T-helper 9 cell (primary cell): ENCODE measurements at places on chromosomes 2 and 18.

- DNase-seq: no peak
These were observed 79.6 kb upstream of the MYCN start for GRCh38 chr2:15860760-15861159.

- DNase-seq: no peak
These were observed 17.2 kb upstream of the LYPD6B start for GRCh38 chr2:149021271-149021719.

DNA sequence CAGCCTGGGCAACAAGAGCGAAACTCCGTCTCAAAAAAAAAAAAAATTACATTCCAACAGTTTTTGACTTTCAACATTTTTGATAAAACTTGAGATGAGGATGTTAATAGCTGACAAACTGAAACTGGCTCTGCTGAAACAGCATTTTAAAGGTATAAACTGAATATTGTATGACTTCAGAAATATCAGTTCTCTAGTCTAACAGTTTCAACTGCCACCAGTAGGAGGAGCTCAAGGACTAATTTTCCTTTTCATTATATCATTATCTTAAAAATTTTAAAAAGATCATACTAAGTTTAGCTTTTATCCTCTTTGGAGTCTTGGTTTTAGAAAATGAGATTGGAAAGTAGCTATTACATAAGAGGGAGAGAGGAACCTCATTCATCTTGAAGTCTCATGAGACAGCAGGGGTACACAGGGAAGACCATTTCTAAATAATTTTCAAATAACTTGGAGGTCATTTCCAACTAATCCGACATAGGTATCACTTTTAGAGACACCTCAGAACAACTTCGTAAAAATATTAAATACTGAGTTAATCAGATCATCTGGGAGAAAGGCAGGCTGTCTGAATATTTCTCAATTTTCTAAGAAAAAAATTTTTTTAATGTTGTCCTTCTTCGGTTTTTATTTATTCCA lies 37.6 kb upstream of the MCM6 start:
- DNase-seq: peak; percentile 31

- no peak for DNase-seq
These were observed 73.4 kb downstream of the PLEKHM3 start for GRCh38 chr2:207951734-207952470.

DNA sequence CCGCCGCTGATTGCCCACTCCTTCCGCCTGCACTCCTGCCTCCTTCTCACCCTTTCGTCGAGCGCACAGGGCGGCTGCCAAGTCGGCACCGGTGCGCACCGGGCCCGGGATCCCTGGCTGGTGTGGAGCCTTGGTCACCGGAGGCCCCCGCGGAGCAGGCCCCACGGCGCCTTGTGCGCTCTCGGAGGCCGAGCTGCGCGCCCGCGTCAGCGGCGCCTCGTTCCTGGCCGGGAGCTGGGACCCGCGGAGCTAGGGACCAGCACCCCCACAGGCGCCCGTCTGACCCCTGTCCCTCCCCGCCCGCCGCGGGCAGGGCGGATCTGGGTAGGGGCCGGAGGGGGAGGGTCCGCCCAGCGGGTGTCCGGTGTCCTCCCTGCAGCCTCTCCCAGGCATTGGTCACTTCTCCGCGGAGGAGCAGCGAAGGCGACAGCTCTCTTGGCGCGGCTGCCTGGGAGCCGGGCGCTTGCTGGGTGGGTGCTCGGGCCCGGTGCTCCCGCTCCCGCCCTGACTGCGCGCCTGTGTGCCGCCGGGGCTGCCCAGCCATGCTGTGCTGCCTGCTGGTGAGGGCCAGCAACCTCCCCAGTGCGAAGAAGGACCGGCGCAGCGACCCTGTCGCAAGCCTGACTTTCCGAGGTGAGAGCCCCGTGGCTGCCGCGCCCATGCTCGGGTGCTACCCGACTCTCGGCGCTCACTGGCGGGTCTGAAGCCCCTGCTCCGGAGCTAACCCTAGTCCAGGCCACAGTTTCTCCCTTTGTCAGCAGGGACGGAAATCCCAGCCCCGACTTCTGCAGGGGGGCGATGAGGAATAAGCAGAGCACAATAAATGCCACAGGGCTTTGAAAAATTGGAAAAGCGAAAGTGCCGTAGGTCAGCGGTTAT lies 13.2 kb downstream of the DYSF start:
- DNase-seq: no peak

GRCh38 chr2:215728504-215729065 lies 284.8 kb downstream of the MREG start:
- DNase-seq: no peak

DNA sequence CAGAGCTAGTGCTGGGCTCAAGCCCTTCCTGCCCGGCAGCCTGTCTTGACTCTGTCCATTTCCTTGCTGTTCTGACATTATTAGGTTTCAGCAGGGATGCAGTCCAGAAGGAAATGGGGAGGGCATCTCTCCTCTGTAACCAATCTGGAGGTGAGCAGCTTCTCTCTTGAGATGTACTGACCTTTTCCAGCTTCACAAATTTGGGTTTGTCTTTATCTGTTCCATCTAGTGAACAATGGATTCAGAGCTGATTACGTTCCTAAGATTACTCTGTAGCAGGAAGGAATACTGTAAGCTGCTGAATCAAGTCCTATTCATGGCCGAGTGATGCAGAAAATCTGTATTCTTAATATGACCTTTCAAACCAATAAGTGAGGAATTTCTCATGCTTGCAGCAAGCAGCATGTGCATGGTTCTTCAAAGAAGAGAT lies 11.0 kb downstream of the PLA2R1 start:
- no peak for DNase-seq

- DNase-seq: no peak
These were observed 108.2 kb downstream of the COMMD1 start for GRCh38 chr2:62013641-62014040.

- DNase-seq: no peak
These were observed 24.5 kb downstream of the SLC14A1 start for GRCh38 chr18:45748501-45748900.

GRCh38 chr2:46538393-46538792 lies 59.0 kb downstream of the TMEM247 start:
- DNase-seq: no peak

GRCh38 chr18:75854174-75854573 lies 426.7 kb upstream of the SMIM21 start:
- DNase-seq: no peak

- DNase-seq: no peak
These were observed 28.4 kb downstream of the TMEM37 start for GRCh38 chr2:119460076-119460475.

DNA sequence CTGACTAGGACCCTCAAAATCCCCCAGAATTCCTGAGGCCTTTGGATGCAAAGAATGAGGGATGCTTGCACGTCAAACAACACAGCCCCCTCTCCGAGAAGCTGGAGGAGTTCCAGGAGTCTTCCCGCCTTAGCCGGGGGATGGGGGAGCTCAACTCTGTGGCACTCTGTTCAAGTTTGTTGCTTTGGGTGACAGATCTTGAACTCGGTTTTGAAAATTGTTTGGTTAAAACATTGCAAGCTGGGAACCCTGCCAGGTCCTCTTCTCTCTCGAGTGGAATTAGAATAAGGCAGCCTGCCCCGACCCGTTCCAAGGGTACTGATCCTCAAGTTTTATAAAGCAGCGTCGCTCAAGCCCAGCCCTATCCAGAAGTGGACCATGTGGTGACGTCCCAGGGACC lies 244.1 kb downstream of the LOXHD1 start:
- no peak for DNase-seq

GRCh38 chr2:142033393-142033792 lies 97.4 kb downstream of the LRP1B start:
- no peak for DNase-seq

DNA sequence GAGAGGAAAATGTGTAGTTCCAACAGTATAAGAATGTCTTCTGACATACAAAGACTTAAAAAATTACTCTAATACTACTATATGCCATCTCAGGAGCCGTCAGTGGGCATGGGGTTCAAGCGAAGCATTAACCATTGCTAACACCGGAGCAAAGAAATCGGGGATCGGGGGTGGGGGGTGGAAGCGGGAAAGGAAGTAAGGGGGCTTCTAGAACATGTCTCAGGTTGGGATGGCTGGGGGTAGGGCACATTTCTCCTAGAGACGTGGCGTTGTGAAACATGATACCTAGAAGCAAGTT lies 702 bp downstream of the LMAN1 start:
- no peak for DNase-seq

DNA sequence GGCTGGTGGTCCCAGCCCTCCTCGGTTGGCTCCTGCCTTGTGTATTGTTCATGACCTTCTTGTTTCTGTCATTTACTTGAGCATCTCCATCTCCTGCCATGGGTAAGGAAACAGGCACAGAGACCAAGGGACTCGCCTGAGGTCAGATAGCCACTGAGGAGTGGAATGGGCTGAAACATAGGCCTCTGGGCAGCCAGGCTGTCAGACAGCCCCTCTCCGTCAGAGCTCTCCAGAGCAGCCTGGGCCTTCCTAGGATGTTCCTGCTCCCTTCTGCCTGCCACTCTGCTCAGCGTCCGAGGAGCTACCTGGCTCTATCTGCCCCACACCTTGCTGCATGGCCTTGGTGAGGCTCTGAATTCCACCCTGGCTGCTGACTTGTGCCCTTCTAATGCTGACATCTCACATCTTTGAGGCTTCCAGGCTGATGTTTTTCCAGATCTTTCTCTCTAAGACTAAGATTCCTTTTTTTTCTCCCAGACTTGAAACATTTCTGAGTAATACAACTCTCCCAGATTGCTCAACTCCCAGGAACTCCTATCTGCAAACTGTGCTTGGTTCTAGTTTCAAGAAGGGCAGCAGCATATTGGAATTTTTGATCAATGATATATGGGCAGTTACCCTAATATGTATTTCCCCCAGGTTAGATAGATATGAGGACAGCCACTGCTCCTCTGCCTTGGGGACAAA lies 67.7 kb downstream of the MCFD2 start:
- DNase-seq: no peak

DNA sequence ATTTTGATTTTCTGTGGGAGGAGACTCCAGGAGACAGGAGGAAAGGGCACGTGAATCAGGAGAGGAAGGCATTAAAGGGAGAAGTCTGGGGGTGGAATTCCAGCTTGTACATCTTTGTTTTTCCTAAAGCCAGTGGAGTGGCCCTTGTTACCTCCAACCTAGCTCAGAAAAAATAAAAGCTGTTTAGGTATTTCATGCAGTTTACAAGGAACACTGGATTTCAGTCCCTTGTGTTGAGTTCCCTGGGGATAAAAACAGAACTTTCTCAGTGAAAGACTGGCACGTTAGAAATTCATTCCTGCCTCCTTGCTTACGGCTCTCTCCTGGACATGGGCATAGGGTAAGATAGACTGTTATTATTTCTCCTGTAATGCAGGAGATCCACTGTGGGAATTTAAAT lies 170.2 kb downstream of the ZEB2 start:
- no peak for DNase-seq

GRCh38 chr2:101793277-101793969 lies 95.9 kb downstream of the MAP4K4 start:
- no peak for DNase-seq

- DNase-seq: no peak
These were observed 12.7 kb upstream of the SMARCAL1 start for GRCh38 chr2:216399621-216400020.

- no peak for DNase-seq
These were observed 133.7 kb downstream of the ACKR3 start for GRCh38 chr2:236703373-236703709.

- no peak for DNase-seq
These were observed 126.7 kb downstream of the THADA start for GRCh38 chr2:43469094-43469493.

GRCh38 chr2:190250421-190250820 lies 69.2 kb downstream of the HIBCH start:
- no peak for DNase-seq

DNA sequence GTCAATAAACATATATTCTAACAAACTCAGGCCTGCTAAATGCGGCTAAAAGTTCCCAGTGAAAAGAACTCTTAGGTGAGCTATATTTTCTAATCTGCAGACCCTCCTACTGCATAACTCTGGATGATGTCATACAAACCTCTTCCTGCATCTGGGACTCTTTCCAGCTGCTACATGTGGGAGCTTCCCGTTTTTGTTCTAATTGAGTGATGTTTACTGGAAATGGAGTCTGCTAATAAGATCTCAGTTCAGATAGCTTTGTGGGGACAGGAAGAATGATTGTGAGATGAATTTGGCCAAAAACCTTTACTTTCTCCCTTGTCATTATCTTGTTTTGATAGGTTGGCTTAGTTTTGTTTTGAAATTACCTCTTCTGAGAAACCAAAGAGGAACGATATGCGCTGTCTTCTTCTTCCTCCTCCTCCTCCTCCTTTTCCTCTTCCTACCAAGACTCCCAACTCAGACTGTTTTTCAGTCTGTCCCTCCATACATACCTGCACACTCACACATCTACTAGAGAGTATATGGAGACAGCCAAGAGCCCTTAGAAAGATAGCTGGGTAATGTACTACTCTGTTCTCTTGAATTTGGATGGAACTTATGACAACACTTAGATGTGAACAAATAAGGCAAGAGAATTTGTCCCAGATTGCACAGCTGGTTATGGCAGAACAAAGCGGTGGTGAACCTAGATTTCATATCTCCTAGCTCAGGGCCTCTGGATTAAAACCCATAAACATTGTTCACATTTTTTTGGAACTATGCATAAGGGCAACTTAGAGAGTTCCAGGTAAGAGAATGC lies 39.8 kb upstream of the AAK1 start:
- no peak for DNase-seq

DNA sequence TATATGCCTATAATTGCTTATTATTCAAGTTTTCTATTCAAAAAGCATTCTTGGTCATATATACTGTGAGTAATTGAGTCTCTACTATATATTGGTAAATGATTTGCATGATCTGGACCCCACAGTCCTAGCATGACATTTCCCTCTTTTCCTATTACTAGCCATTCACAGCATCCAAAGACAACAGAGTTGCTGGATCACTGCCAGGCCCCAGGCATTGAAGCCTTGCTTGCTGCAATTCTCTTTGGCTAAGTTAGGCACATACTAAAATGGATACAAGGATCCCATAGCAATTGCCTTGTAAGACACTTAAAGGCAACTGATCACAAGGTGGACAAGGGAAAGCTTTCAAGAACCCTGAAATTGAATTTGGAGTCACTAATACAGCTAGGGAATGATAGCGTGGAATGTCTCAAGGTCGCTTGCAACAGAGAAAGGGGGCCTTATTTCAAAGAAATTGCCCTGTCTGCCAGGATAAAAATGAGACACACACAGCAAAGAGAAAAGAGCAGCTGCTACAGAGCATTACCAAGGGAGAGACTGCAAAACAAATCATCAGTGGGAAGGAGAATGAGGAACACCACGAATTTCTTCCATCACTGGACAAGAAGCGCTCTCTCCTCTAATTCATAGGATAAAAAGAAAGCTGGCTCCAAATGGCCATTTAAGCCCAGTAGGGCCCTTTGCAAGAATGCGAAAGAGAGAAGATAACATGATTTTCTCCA lies 77.1 kb upstream of the EPHA4 start:
- no peak for DNase-seq

DNA sequence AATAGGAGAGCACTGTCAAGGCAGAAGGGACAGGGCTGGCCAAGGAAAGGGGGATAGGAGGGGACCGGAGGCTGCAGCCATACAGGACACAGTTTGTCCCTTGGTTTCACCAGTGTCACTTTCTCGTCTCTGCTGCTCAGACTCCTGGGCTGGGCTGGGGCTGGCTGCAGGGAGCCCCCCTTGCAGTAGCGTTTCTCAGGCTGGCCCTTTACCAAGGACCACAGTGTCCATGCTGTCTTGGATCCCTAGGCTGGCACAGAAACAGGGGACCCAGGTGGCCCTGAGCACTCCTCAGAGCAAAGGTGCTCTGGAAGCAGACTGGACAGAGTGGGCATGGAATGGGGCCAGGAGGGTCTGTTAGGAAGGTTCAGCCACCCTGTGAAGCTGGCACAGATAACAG lies 34.8 kb downstream of the ATOH8 start:
- no peak for DNase-seq
